Activated CD4-positive, alpha-beta memory T cell treated with anti-CD3 and anti-CD28 coated beads, Interleukin-2, amount 10 ng/mL, durations not matched to agents 7 days and 5 days (primary cell): ENCODE measurements at places on chromosomes 1 and 21.

DNA sequence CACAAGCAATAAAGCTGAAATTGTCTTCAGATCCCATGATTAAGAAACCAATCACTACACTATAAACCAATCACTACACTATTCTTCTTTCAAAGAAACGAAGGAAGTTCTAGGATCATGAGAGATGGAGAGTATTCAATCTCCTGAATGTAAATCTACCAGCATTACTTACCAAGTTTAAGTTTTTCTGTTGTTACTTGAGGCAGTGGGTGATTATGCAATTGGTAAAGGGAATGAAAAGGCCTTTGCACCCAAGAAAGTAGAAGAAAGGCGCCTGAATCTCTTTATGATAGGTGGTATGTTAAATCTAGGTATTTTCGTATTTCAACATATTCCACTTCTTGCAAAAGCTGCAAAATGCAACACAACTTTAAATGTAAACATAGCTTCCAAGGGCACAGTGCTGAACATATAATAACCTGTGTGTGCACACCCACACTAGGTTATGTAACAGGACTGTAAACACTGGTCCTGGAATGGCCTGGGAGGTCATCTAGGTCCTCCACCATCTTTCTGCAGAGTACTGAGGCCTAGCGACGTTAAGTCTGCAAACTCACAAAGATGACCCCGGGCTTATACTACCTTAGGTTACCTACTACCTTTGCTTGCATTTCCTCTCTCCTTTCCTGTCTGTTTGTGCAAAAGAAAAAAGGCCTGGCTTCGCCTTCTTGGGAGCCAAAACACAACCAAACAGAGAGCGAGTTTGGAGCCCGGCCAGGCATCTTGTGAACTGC, 1.1 kb upstream of the UAP1 start:
- no peaks in the 10 kb centered on the region for H3K27me3 ChIP-seq
- DNase-seq: no peak
- H3K36me3 ChIP-seq: peaks cover 2% of the 10 kb centered on the region
- H3K27ac ChIP-seq: peak overlapping the region; percentile 89

DNA sequence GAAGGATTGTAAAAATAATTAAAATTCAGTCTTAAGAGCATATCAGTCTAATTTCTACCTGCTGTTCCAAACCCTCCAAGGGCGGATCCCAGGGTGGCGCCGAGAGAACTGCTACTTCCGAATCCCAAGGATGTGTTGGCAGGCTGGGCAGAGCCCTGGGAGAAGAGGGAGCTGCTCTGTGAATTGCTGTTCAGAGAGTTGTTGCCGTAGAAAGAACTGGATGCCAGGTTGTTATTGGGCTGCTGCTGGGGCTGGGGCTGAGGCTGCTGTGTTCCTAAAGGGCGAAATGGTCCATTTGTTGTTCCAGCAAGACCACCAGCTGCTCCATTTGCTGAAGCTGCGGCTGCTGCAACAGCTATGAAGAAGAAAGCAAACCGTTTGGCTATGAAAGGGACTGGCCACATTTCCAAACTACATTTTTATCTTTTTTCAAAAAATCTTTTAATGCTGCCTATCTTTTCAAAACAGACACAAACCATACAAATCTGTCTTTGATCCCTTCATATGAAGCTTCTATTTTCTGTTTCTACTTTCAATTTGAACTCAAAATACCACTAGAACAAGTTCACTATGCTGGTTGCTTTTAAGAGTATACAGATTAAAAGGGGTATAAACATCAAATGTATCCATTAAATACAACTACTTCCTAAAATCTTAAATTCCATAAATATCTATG, 57.5 kb upstream of the SDC3 start:
- no peak for DNase-seq
- no peaks in the 10 kb centered on the region for H3K27me3 ChIP-seq
- peaks cover 64% of the 10 kb centered on the region for H3K36me3 ChIP-seq
- H3K27ac ChIP-seq: no peak overlapping the region
- H3K4me3 ChIP-seq: no peak overlapping the region
- H3K4me1 ChIP-seq: peaks cover 13% of the 10 kb centered on the region

- peaks cover 1% of the 10 kb centered on the region for H3K4me1 ChIP-seq
- DNase-seq: no peak
- peaks cover 21% of the 10 kb centered on the region for H3K27me3 ChIP-seq
Measured at GRCh38 chr1:47558601-47559593, 121.1 kb downstream of the FOXD2 start.

DNA sequence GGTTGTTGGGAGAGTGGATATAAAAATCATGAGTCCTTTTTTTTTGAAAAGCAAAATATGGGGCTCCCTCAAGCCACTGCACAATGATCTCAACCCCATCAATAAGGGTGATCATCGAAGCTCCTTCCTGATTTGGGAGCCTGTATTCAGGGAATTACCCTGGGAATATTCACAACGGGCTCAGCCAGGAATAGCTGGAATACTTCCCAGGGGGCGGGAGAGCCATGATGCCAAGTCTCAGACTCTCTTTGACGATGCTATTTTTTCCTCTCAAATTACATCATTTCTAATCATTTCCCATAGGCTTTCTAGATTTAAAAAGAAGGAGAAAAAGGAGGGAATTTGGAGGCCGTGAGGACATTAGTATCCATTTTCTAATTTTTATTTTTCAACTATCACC, 18.4 kb downstream of the OLIG1 start:
- peaks cover 8% of the 10 kb centered on the region for H3K27me3 ChIP-seq
- H3K36me3 ChIP-seq: no peaks in the 10 kb centered on the region
- H3K4me3 ChIP-seq: no peak overlapping the region
- no peaks in the 10 kb centered on the region for H3K4me1 ChIP-seq

DNA sequence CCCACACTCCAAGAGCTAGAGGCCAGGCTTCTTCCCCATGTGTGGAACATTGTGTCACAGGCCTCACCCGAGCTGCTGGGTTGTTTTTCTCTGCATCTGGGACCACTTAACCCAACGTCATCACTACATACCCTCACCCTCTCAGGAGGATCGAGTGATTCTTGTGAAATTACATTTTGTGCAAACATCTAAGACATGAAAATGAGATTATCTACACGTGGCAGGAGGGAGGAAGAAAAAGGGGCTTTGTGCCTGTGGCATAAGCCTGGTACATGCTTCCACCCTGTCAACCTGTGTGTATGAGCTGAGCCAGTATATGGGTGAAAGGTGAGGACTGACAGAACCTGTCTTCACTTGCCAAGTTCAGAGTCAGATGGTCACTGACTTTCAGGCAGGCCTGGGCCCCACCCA, 1.6 kb downstream of the CPT2 start:
- peak overlapping the region; percentile 97 for H3K27ac ChIP-seq
- H3K36me3 ChIP-seq: peaks cover 31% of the 10 kb centered on the region
- H3K27me3 ChIP-seq: no peaks in the 10 kb centered on the region

- no peak overlapping the region for H3K4me3 ChIP-seq
- H3K4me1 ChIP-seq: peaks cover 7% of the 10 kb centered on the region
- H3K27ac ChIP-seq: no peak overlapping the region
- H3K27me3 ChIP-seq: peaks cover 30% of the 10 kb centered on the region
- DNase-seq: no peak
- no peaks in the 10 kb centered on the region for H3K36me3 ChIP-seq
Measured at GRCh38 chr1:233336554-233337456, 9.3 kb downstream of the MAP3K21 start.

DNA sequence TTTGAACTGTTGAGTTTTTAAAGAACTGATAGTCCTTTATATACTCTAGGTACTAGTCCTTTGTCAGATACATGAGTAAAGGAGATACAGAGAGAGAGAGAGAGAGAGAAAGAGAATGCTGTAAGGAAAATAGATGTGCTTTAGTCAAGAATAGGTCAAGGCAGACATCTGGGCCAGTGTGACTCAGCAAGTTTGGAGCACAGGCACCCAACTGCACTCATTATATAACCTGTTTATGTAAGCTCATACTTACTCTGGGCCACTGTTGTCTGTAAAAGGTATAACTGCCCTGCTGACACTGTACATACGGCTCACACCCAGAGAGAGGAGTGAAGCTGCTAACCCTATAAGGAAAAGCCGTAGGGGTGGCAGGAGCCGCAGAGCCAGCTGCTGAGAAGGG, 32.2 kb upstream of the AKT3 start:
- H3K27me3 ChIP-seq: peaks cover 6% of the 10 kb centered on the region
- no peaks in the 10 kb centered on the region for H3K4me1 ChIP-seq
- no peak for DNase-seq
- H3K27ac ChIP-seq: no peak overlapping the region
- H3K4me3 ChIP-seq: no peak overlapping the region
